ENCODE measurements at places on chromosomes 16 and 17.
A peak's percentile ranks its signal among the peaks of the same experiment; 100 is the strongest.

GRCh38 chr16:49547448-49547847 lies 173.8 kb downstream of the C16orf78 start:
- no peak for DNase-seq

DNA sequence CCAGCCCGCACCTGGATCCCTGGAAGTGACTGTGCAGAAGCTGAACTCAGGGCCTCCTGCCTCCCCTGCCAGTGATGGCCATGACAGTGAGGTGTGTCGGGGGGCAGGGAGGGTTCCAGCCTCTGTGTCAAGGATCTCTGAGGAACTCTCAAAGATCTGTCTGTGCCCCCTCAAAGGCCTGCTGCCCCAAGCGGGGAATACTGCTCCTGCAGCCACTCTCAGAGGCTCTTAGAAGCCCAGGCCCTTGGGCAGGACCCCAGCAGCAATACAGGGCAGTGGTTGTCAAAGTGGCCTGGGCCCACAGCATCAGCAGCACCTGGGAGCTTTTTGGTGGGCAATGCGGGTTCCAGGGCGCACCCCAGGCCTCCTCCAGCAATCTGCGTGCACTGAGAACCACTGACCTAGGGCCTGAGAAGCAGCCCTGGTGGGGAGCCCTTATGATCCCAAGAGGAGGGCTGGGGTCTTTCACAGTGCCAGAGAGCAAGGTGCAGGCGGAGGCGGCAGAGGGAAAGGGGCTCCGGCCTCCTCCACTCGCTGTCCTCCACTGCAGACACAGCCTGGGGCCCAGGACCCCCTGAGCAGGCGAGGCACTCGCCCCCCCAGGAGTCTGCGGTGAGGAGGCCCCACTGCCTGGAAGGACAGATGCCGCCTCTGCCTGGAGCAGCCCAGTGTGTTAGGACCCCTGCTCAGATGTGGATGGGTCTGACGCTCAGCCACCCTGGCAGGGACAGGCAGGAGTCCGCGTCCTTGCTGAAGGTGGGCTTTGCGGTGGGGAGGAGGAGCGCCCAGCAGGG lies 42.1 kb downstream of the ENGASE start:
- no peak for DNase-seq

- DNase-seq: peak; percentile 48
Observed at GRCh38 chr16:11560701-11561453, 25.8 kb downstream of the LITAF start.

- no peak for DNase-seq
Observed at GRCh38 chr17:46742565-46743270, 75.8 kb downstream of the WNT3 start.

- peak; percentile 33 for DNase-seq
Observed at GRCh38 chr16:80526418-80527061, 14.3 kb upstream of the DYNLRB2 start.

DNA sequence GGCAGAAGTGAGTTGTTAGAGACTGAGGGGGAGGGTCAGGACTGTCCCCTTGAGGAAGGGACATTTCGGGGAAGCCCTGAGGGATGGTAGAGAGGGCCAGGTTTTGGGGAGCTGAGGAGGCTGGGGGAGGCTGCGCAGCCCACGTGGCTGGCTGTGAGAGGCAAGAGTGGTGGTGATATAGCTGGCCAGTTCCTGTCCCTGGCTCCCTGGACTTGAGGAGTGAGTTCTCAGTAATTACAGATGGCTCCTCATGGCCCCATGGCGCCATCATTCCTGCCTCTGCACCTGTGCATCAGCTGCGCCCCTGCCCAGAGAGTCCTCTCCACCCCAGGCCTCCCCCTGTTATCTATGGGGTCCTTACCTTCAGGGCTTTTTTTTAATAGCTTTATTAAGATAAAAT lies 30.3 kb downstream of the MPRIP start:
- no peak for DNase-seq

- DNase-seq: no peak
Observed at GRCh38 chr16:65185241-65185778, 63.4 kb upstream of the CDH11 start.

DNA sequence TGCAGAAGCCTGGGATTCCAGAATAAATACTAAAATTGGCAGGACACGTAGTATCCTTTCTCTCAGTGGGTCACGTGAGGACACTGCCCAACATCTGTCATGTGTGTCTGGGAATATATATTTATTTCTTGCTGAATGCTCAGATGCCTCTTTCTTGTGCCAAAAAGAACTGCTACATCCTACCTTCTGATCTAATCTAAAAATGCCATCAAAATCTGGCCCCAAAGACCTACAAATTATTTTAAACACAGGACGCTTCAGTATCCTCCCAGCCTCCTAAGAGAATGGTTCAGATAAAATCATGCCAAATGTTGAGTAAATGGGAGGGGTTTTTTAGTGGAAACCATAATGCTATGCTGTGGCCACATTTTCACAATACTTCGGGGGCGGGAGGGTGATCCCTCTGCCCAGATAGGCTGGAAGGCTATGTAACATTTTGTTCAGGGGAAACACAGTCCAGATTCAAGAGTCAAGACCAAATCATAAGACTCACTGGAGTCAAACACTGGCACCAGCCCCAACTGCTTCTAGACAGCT lies 22.9 kb upstream of the CORO6 start:
- no peak for DNase-seq

DNA sequence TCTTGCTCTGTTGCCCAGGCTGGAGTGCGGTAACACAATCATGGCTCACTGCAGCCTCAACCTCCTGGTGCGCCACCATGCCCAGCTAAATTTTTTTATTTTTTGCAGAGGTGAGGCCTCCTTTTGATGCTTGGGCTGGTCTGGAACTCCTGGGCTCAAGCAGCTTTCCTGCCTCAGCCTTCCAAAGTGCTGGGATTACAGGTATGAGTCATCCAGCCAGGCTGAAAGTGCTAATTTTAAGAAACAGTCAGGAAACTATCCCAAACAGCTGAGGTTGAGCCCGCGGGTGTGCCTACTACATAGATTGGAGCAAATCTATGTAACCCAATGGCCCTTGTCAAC lies 738 bp upstream of the XPO6 start:
- no peak for DNase-seq

GRCh38 chr16:14963281-14964173 lies 11.3 kb upstream of the PDXDC1 start:
- no peak for DNase-seq

DNA sequence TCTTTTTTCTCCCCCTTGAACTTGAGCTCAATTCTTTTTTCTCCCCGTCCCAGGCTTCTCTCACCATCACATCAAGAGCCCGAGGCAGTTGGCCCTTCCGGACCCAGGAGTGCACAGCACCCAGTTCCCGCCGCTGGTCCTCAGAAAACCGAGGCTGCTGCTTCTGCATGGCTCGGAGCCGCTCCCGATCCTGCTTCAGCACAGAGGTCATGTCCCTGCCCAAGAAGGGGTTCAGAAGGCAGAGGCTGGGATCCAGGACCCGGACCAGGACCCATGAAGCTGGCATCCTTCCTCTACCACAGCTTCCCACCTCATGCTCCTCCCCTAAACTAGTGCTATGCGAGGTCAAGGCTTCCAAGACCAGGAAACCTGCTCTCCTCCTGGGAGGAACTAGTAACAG lies 10.5 kb downstream of the PER1 start:
- DNase-seq: no peak

GRCh38 chr16:86061721-86062120 lies 162.8 kb downstream of the IRF8 start:
- no peak for DNase-seq

DNA sequence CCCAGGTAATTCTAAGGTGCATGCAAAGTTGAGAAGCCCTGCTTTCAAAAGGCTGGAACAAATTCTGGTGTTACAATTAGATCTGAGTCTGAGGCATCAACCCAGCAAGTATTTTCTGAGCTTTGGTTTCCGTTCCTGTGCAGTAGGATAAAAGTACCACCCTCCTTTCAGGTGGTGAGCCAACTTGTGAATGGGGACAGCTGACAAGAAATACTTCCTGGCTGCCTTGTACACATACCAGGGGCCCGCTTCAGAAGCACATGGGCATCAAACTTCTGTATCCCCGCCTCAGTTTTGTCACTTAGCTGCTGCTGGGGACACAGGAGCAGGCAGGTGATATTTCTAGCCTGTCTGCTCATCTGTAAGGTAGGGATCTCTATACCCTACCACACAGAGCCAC lies 252.2 kb downstream of the CPPED1 start:
- no peak for DNase-seq

DNA sequence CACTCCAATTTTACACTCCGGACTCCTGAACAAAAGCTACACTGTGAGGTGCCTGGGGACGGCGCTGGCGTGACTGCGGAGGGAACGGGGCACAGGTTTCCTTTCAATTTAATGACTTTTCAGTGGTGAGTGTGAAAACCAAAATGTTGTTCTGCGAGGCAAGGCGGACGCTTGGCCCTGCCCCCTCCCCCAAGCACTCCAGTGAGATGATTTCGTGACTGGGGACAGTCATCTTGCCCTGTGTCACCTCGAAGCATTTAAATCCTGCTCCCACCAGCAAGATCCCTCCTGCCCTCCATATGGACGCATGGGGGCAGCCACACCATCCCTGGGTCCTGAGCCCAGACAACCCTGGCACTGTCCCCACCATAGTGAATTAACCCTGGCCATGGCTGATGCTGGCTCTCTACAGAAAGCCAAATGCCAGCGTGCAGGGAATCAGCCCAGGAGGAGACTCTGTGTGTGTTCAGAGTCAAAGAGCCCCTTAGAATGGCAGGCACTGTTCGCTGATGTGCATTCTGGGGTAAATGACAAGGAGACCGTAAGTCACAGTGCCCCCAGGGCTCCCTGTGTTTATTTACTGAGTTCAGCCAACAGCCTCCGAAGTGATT lies 41.0 kb downstream of the C16orf95 start:
- no peak for DNase-seq

DNA sequence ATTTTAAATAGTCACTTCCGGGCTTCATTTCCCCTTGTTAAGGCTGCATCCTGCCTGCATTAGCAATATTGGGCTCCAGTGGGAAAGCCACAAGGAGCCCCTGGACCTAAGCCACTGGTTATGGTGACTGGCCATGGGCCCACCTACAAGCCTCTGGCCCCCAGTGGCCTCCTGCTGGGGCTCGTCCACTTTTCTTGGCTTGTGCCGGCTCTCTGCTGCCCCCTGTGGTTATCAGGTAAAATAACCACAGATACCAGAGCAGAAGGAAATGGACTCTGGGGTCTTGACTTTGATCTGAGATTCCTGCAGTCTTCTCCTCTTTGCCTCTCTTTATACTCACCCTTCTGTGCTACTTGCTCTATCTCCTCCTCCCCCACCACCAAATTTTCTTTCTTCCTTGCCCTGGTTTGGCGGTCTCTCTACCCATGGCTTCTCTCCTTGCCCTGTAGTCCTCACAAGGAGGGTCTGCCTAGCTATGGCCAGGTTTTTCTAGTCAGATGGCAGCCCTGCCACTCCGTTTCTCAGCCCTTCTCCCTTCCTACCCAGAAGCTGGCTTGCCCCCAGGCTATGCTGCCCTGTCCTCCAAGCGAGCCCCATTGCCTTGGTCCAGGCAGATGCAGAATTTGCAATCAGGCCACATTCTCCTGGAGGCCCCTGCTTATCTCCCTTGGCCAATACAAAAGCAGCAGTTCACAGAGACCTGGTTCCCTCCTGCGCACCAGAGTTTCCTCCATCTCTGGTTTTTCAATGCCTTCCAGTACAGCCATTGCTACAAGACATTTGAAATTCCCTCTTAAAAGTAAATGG lies 82.9 kb upstream of the RCVRN start:
- DNase-seq: peak; percentile 7

DNA sequence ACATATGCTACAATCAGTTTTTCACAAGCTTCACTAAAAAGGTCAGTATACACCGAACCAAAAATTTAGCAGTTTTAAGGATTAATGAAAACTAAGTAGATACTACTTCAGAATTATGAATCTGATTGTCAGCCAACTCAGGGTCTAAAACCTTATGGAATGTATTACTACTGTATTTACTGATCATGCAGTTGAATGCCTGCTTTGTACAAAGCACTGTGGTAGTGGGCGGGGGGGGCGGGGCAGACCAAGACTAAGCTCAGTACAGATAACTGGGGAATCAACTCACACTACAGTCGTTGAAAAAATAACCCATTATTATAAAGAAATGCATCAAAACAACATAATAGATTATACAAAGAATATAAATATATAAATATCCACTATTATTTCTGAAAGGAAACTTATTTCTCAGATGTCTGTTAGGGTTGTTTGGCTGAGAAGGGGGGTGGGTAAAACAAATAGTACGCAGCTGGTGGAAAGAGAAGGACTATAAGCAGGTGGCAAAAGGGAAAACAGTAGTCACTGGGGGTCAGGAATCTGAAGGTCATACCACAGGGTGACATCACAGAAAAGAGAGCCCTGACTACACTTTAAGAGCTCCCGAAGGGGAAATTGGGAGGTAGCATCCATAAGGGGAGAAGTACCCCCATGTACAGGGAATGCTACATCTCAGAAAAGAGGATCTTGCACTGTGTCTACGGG lies 109.4 kb upstream of the AXIN2 start:
- no peak for DNase-seq

DNA sequence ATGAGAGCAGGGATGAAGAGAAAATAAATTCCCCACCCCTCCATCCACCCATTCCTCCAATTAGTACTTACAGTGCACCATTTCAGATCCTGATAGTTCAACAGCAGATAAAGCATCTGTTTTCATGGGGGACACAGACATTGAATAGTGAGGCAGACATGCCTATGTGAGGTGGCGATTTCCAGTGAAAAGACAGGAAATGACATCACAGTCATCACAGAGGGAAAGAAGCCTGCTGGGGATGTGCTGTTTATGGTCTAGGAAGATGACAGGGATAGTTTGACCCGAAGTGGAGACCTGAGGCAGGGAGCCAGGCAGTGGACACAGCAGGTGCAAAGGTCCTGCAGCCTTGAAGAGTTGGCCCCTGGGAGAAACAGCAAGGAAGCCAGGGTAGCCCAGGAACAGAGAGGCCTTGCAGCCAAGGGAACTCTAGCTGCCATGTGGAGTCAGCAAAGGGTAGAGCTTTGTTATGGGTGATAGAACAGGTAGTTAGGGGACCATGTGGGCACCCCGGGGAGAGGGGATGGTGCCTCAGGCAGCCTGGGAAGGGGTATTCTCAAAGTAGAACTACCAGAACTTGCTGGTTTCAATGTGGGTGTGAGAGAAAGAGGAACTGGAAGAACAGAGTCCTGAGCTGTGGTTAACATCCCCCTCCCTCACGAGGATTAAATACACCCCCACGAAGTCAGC lies 256.6 kb downstream of the CPPED1 start:
- DNase-seq: no peak

DNA sequence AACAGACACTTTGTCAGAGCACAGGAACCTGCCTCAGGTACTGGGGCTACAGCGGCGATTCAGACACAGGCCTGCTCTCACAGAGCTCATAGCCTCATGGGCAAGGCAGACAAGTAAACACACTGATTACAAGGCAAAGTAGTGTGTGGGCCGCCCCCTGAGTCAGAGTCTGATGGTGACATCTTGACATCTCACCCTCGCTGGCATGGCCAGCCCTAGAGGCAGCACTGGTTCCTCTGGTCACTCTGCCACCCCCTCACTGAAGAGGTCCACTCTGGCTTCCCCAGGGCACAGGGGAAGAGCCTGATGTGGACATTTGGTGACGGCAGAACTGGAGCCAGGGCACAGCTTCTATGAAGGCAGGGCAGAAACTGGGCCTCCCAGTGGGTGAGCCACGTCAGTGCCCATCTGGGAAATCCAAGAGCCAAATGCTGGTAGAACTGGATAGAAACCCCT lies 32.9 kb upstream of the TOB1 start:
- no peak for DNase-seq

GRCh38 chr16:87117936-87118335 lies 199.3 kb downstream of the C16orf95 start:
- no peak for DNase-seq

GRCh38 chr17:80731323-80731722 lies 186.7 kb downstream of the RPTOR start:
- DNase-seq: no peak

- no peak for DNase-seq
Observed at GRCh38 chr17:332558-333322, 19.9 kb downstream of the RPH3AL start.

Data from stimulated activated CD4-positive, alpha-beta T cell treated with anti-CD3 and anti-CD28 coated beads, Interleukin-4, amount 100 ng/mL, for 4 hours (primary cell).